Small intestine (tissue), 16 donors: ENCODE measurements at places on chromosomes 2 and 18.

- no peak overlapping the region for H3K4me3 ChIP-seq
- H3K4me1 ChIP-seq: no peaks in the 10 kb centered on the region
- no peaks in the 10 kb centered on the region for H3K36me3 ChIP-seq
- H3K27me3 ChIP-seq: peaks cover 2% of the 10 kb centered on the region
- H3K27ac ChIP-seq: no peak overlapping the region
These were observed 152.2 kb downstream of the MTX2 start for GRCh38 chr2:176421297-176422050.

DNA sequence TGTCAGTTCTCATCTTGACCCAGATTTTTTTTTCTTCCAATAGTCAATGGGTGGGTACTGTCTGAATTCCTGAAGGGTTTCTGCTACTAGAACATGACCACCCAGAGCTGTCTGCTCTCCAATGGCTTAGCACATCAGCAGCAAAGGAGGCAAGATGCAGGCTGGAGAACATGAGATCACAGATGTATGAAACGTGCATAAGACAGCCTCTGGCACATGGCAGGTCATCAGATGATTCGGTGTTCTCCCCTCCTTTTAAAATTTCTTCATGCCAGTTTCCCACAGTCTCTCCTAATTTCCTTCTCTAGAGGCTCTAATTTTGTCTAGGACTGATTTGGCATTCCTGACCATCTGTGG lies 359.3 kb upstream of the TNP1 start:
- no peak for DNase-seq
- no peaks in the 10 kb centered on the region for H3K4me1 ChIP-seq
- H3K36me3 ChIP-seq: no peaks in the 10 kb centered on the region
- no peak overlapping the region for H3K27ac ChIP-seq
- no peak overlapping the region for H3K4me3 ChIP-seq

GRCh38 chr18:6601241-6601640 lies 128.3 kb upstream of the ARHGAP28 start:
- H3K27ac ChIP-seq: no peak overlapping the region
- H3K27me3 ChIP-seq: no peaks in the 10 kb centered on the region
- no peaks in the 10 kb centered on the region for H3K36me3 ChIP-seq
- H3K4me3 ChIP-seq: no peak overlapping the region

DNA sequence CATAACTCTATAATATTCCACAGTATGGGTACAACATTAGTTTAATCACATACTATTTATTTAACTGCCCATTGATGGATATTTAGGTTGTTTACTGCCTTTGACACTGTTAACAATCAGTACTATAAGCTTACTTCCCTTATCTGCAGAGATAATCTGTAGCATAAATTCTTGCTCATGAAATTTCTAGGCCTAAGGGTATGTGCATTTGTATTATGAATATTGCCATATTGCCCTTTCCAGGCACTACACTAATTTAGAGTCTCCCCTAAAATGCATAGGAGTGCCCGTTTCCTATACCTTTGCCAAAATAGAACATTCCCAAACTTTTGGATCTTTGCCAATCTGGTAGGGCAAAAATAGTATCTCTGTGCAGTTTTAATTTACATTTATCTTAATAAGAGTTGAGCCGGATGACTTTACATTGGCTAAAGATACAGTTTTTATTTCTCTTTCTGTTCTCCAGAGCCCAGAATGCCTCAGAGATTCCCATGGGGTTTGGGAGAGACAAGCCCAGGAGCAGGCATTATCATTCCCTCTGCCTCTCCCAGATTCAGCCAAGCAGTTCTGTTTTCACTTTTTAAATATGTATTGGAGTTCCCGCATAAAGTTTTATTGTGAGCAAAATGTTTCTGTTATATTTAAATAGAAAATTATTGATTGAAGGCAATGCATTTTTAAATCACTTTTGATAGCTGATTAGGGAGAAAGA lies 102.8 kb downstream of the CAPN13 start:
- H3K4me1 ChIP-seq: no peaks in the 10 kb centered on the region

- no peak overlapping the region for H3K4me3 ChIP-seq
- H3K27me3 ChIP-seq: no peaks in the 10 kb centered on the region
- DNase-seq: no peak
- peaks cover 3% of the 10 kb centered on the region for H3K4me1 ChIP-seq
- no peak overlapping the region for H3K27ac ChIP-seq
These were observed 68.6 kb downstream of the NYAP2 start for GRCh38 chr2:225468131-225468530.

DNA sequence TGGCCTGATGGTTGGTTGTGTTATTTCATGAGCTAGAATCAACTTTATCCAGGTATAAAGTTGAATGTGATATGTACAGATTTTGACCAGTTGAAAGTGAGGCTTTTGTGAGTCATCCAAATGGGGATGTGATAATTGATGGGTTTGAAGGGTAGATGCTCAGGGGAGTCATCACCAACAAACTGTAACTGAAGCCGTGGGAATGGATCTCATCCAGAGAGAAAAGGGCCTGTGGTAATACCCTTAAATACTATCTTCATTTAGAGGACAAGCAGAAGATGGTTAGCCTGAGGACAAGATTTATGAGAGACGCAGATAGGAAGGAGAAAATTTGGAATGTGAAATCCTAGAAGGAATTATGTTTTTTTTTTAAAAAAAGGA lies 90.5 kb upstream of the MYO3B start:
- DNase-seq: no peak
- no peak overlapping the region for H3K27ac ChIP-seq
- H3K4me1 ChIP-seq: no peaks in the 10 kb centered on the region
- no peak overlapping the region for H3K4me3 ChIP-seq

GRCh38 chr2:200786423-200786822 lies 25.3 kb upstream of the BZW1 start:
- H3K4me3 ChIP-seq: no peak overlapping the region
- H3K36me3 ChIP-seq: no peaks in the 10 kb centered on the region
- no peaks in the 10 kb centered on the region for H3K4me1 ChIP-seq

- DNase-seq: no peak
- no peaks in the 10 kb centered on the region for H3K36me3 ChIP-seq
- no peak overlapping the region for H3K4me3 ChIP-seq
- no peak overlapping the region for H3K27ac ChIP-seq
- no peaks in the 10 kb centered on the region for H3K4me1 ChIP-seq
- H3K27me3 ChIP-seq: no peaks in the 10 kb centered on the region
These were observed 23.5 kb upstream of the C1GALT1C1L start for GRCh38 chr2:43699761-43700160.

DNA sequence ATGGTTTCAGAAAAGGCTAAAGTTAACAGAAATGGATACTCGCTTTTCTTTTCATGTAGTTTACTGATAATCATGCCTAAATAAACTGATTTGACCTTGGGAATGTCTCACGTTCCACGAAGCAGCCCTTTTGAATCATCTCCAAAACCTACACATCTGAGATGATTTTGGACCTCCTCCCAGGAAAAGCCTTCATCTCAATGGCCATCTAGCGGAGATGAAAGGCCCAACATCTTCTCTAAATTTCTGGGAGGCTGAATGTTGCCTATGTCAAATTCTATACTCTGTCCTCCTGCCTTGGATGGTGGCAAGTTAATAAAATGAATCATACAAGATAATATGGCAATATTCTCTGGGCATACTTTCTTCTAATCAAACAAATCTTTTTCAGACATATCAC lies 448.5 kb downstream of the ZEB2 start:
- DNase-seq: no peak
- no peaks in the 10 kb centered on the region for H3K4me1 ChIP-seq
- H3K27ac ChIP-seq: no peak overlapping the region
- H3K36me3 ChIP-seq: no peaks in the 10 kb centered on the region

- no peaks in the 10 kb centered on the region for H3K27me3 ChIP-seq
- DNase-seq: no peak
- no peak overlapping the region for H3K27ac ChIP-seq
These were observed 72.9 kb downstream of the ZBTB7C start for GRCh38 chr18:48336332-48336731.

GRCh38 chr2:207240649-207241048 lies 74.9 kb upstream of the KLF7 start:
- H3K27me3 ChIP-seq: no peaks in the 10 kb centered on the region
- no peaks in the 10 kb centered on the region for H3K4me1 ChIP-seq
- H3K4me3 ChIP-seq: no peak overlapping the region
- H3K27ac ChIP-seq: no peak overlapping the region
- H3K36me3 ChIP-seq: no peaks in the 10 kb centered on the region
- DNase-seq: peak; percentile 1

DNA sequence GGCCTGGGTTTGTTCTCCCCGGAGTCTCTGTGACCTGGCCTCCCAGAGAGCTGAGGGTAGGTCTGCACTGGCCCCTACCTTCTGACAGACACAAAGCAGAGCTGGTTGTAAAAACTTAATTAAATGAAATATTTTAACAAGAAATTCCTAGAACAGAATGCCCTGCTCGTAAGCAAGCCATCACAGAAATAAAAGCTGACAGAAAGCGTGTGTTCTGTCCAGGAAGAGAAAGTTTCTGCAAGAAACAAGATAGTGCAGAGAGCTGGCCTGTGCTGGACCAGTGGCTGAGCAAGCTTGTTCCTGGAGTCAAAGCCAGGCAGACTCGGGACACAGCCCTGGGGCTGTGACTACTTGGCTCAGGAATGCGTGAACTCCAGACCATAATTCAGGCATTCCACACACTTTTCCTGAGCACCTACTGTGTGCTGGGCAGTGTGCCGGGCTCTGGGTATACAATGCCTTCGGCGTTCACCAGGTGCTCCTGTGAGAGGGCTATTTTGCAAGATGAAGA lies 51.6 kb downstream of the APOB start:
- H3K27me3 ChIP-seq: no peaks in the 10 kb centered on the region
- no peak for DNase-seq
- H3K4me3 ChIP-seq: no peak overlapping the region
- no peaks in the 10 kb centered on the region for H3K4me1 ChIP-seq

DNA sequence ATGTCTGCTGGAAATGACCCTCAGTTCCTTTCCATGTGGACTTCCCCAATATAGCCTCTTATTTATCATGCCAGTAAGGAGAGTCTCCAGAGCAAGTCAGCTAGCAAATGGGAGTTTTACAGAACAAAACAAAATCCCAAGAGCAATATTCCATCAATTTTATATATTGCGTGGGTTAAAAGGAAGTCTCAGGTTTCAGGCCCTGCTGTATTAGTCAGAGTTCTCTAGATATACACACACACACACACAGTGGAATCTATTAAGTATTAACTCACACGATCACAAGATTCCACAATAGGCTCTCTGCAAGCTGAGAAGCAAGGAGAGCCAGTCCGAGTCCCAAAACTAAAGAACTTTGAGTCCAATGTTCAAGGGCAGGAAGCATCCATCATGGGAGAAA lies 102.8 kb upstream of the MAP2 start:
- H3K27ac ChIP-seq: no peak overlapping the region
- H3K36me3 ChIP-seq: no peaks in the 10 kb centered on the region
- no peak overlapping the region for H3K4me3 ChIP-seq
- no peak for DNase-seq
- H3K4me1 ChIP-seq: no peaks in the 10 kb centered on the region
- H3K27me3 ChIP-seq: no peaks in the 10 kb centered on the region

- H3K36me3 ChIP-seq: peaks cover 14% of the 10 kb centered on the region
- H3K27ac ChIP-seq: no peak overlapping the region
- no peak overlapping the region for H3K4me3 ChIP-seq
- DNase-seq: peak; percentile 5
These were observed 91.1 kb downstream of the ITSN2 start for GRCh38 chr2:24269265-24269664.

- no peak for DNase-seq
- H3K4me1 ChIP-seq: no peaks in the 10 kb centered on the region
- no peak overlapping the region for H3K27ac ChIP-seq
These were observed 20.8 kb upstream of the GAL3ST2 start for GRCh38 chr2:241755777-241756176.

DNA sequence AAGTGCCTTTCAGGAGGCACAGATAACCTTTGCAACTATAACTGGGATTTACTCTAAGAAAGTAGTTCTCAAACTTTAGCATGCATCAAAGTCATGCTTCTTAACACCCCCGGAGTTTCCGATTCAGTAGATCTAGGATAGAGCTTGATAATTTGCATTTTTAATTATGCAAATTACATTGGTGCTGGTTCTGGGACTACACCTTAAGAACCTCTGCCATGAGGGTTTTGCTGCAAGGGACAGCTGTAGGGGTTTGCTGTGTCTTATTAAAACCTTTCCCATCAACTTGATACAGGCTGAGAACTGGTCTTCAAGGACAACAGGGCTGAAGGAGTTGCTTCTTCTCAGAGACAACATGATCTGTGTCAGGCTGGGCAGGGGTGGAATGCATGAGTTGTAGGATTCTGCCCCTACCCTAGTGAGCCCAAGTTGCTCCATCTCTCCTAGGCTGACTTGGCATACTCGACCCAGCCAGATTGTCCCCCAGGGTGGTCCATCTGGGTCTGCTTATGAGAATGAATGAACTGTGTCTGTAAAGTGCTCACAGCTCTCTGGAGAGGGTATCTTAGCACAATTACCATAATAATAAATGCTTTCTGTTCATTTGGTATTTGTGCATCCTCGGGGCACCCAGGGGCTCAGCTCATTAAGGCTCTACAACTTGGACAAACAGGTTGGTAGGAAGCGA lies 232.7 kb downstream of the CLIP4 start:
- H3K27ac ChIP-seq: no peak overlapping the region
- no peaks in the 10 kb centered on the region for H3K36me3 ChIP-seq
- no peak for DNase-seq
- no peak overlapping the region for H3K4me3 ChIP-seq

DNA sequence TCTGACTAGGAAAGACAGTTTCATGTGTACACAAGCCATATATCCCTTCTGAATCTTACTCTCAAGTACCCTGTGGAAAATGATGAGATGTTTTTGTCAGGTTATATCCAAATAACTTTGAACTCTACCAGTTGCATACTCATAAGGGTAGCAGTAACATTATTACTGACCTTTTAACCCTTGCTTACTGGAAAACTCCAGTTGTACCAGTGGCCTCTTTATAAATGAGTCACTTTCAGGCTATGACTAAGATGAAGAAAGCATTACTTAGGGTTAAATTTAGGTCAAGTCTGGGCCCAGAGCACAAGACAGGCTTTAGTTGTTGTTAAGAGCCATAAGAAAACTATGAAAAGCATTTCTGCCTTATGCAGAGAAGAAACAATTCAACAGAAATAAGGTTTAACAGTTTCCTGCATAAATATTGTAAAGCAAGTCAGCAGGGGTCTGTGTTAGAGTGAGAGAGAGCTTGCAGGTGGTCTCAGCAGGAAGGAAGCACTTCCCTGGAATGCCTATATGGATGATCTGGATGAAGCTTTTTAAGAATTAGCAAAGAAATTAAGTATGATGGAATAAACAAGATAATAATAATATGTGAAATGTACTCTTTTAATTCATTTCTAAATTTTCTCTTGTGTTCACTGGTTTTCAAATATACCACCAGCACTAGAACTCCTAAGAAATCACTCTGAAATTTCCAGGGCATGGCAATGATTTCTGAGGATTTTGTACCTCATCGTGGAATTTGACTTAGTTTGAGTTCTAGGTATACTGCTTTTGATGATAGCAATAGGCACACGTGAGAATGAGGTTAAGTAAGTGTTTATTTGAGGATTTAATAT lies 126.6 kb downstream of the UBE2E3 start:
- H3K27ac ChIP-seq: no peak overlapping the region
- H3K4me3 ChIP-seq: no peak overlapping the region
- no peaks in the 10 kb centered on the region for H3K4me1 ChIP-seq
- DNase-seq: no peak
- H3K27me3 ChIP-seq: no peaks in the 10 kb centered on the region
- no peaks in the 10 kb centered on the region for H3K36me3 ChIP-seq

GRCh38 chr2:123864416-123864815 lies 160.7 kb upstream of the CNTNAP5 start:
- no peaks in the 10 kb centered on the region for H3K27me3 ChIP-seq
- no peaks in the 10 kb centered on the region for H3K36me3 ChIP-seq
- no peak for DNase-seq
- H3K27ac ChIP-seq: no peak overlapping the region
